Stimulated activated CD8-positive, alpha-beta memory T cell treated with anti-CD3 and anti-CD28 coated beads, Interleukin-12 subunit alpha, Interleukin-12 subunit beta, amount 100 ng/mL, for 1 hour (primary cell): ENCODE measurements at places on chromosomes 3 and 15.
A peak's percentile ranks its signal among the peaks of the same experiment; 100 is the strongest.

DNA sequence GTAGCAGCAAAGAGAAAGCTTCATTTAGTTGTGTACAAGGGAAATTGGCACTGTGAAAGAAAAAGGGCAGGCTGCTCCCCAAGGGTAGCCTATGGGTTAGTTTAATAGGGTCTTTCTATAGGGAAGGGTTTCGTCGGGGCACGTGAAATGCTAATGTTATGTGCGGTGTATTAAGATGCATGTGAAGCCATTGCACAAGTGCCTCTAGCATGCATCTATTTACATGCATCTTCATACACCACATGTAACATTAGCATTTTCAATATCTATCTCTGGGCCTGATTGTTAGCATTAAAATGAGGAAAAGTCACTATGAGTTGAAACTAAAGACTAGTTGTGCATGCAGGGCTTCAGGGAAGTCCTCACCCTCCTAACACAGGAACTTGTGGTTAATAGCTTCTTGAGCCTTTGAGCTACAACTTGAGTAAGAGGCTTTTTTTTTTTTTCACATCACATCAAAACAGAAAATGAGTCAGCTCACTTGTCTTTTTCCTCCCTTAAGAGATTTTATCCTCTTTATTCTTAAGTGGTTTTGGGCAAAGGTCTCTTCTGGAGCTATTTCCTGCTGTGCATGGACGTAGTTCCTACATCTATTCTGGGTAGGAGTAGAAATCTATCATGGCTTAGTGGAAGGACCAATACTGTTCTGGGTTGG is 613.4 kb downstream of the ZPLD1 start:
- DNase-seq: no peak

DNA sequence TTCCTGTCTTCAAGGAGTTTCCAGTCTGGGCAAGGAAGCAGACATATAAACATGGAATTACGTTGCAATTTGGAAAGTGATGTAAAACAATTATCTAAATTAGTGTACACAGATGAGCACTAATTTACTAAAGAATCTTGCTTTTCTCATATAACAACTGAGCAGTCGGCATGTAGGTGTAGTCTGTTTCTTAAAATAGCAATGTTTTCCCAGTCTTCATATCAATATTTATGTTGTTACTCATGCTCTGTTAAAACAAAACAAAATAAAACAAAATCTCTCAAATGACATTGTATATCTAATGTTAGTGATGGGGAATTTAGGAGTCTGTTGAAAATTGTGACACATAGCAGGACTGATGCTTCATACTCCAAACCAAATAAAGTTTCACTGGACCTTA is 75.6 kb downstream of the SAMMSON start:
- no peak for DNase-seq

- DNase-seq: no peak
Observed at GRCh38 chr3:119206611-119207511, 33.5 kb downstream of the UPK1B start.

GRCh38 chr3:178561239-178561638 is 25.0 kb downstream of the KCNMB2 start:
- no peak for DNase-seq

DNA sequence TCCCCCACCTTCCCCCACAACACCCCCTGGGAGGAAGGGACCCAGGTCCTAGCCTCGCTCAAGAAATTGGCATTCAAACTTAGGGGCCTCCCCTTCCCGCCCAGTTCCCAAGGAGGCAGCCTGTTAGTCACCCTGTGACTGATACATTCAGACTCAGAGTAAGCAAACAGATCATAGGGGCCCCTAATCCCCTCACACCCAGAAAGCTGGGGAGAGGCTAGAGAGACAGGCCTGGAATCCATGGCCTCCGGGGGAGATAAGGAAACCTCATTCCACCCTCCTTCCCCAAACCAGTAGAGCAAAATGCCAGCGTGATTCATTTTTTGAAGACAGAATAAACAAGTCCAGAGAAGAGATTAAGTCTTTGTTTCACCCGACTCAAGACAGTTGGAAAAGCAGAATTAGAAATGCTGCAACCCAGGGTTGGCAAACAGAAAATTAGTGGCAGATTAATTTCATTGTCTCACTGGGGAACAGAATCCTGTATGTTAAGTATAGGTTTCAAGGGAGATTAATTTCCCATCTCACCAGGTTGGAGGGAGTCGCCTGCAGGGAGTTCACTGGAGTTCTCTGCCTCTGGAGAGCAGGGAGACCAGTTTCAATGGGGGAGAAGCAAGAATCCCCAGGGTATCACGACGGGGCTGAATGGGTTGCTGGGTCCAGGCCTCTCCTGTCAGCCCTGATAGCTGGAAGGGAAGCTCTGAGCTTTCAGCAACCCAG is 268.3 kb downstream of the UACA start:
- DNase-seq: no peak

GRCh38 chr3:177811112-177811511 is 613.8 kb upstream of the TBL1XR1 start:
- DNase-seq: no peak

DNA sequence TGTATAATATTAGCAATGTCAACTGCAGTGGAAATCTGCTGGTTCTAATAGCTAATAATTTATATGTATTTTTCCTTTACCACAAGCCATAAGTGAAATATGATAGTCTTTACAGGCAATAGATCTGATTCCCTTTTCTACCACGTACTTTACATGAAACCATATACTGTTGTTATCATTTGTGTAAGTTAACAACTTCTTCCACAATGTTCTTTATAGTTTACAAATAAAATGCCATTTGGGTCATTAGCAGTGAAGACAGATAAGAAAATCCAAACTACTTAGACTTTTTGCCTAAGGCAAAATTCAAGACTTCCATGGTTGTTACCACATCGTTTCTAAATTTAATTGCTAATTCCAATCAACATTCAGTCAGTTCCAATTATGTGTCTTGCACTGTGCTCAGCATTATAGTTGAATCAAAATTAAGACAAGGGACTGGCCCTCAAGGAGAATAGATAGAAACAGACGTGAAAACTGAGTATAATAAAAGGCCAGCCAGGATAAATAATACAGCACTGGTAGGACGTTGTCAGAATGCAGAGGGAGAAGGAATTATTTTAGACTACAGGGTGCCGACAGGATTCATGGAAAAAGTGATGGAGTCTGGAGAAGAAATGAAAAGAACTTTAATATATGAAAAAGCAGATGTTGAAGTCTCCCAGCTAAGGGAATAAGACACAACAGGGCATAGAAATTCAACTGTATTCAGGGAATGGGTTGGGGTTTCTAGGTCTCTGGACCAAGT is 249.8 kb downstream of the ALCAM start:
- DNase-seq: no peak

GRCh38 chr15:48541341-48542278 is 103.9 kb downstream of the FBN1 start:
- no peak for DNase-seq

DNA sequence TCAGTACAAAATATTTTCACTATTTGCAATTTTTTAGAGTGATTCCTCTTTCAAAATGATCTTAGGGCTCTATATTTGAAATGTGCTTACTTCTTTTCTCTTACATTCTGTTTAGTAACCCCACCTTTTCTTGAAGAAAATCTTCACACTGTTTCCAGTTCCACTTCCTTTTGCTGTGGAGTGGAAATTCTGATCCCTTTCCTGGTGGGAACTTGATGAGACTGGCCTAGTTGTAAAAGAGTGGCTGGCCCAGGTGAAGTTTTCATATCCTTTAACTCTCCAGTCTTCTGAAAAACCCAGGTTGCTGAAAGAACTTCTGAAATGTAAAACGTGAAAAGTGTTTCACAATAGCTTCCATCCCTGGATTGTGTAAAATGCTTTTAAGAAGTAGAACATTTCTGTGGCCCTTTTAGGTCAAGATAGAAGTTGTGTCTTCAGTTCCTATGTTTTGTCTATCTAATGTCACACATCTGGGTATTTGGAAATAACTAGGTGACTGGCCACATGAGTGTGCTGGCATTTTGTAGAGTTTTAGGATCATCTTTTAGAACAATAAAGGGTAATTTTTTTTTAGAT is 84.8 kb upstream of the LRIG1 start:
- DNase-seq: no peak

- DNase-seq: peak; percentile 8
Observed at GRCh38 chr15:77418966-77419835, 703 bp downstream of the PEAK1 start.

DNA sequence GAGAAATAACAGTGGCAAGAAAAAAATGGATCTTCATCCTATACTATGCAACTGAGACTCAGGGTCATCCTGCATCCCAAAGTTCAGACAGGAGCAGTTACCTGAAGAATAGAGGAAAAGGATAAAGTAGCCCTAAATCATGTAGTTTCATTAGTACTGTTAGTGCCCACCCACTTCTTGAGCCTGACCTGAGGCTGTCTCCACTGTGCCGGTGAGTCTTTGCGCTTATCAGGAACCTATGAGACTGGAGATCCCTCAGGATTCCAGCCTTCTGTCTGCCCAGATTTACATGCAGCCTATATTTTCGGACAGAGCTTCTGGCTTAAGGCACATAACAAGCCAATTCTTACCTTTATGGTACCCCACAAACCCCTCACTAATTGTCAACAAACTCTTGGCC is 791.6 kb downstream of the ROBO1 start:
- DNase-seq: no peak

GRCh38 chr3:60154011-60154410 is 1097.2 kb downstream of the FHIT start:
- no peak for DNase-seq
